Activated CD4-positive, alpha-beta T cell treated with anti-CD3 and anti-CD28 coated beads, Interleukin-2, amount 10 ng/mL, durations not matched to agents 24 days and 14 days (primary cell): ENCODE measurements at places on chromosomes 11 and 22.

DNA sequence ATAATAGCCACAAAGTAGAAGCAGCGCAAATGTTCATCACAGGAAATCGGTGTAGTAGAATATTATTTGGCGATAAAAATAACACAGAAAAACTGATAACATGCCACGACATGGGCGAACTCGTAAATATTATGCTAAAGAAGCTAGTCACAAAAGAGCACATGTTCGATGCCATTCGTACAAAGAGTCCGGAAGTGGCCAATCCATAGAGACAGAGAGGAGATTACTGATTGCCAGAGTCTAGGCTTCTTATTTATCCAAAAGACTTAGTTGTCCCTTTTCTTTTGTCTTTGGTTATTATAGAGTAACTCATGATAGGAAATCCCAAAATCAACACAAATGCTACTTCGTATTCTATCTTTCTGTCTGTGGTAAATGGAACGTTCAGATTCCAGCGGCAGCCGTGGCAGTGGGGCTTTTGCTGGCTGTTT lies 56.5 kb downstream of the MED15 start:
- no peak for DNase-seq

GRCh38 chr11:8298801-8299786 lies 35.4 kb upstream of the LMO1 start:
- no peak for DNase-seq

DNA sequence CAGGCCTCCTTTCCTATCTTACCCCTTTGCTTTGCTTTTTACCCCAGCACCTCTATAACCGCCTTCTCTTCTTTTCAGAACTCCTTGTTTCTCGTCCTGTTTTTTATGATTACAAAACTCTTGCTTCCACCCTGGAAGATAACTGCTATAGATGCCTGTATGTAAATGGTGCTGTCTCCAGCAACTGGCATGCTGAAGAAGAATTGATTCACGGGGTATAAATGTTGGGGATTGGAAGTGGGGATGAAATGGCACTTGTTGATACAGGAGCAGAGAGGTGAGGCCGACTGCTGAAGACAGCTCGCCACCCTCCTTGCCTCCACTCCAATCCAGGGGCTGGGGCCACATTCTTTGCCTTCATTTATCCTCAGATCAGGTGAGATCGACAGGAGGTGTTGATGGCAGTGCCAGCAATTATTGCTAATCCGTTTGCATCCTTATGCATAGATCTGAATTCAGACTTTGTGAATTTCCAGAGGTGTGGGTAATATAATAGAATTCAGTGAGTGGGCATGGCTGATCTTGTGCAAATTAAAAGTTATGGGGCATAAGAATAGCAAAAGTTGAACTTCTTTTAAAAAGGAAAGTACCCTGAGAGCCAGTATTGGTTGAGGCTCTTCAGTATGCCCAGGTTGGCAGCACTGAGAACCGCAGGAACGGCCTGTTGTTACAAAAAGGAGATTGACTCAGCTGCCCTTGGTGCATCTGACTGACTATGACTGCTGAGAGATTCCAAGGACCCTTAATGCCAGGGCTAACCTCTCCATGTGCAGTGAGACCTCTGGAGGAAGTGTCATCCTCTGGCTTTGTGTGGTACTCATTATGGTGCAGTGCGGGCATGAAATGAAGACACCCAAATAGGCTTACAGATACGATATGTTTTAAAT lies 5.3 kb downstream of the NEAT1 start:
- peak; percentile 83 for DNase-seq

- no peak for DNase-seq
Observed at GRCh38 chr22:47091246-47091651, 328.8 kb downstream of the TBC1D22A start.

DNA sequence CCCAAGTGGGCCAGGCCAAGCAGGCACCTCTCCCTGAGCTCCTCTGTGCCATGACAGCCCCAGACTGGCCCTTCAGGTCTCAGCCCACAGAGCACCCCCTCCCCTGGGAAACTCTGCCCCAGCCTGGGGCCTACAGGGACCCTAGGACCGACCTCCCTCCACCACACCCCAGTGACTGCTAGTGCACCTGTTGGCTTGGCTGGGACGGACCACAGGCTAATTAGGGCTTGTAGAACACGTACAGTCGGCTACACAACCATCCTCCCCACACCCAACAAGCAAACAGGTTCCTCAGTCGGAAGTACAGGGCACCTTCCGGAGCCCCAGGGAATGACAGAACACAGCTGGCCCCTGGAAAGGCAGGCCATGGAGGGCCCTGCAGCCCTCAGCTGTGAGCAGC lies 4.3 kb downstream of the SBF1 start:
- DNase-seq = no peak

GRCh38 chr11:65135633-65136145 lies 1.4 kb upstream of the SYVN1 start:
- no peak for DNase-seq
